ENCODE measurements at places on chromosomes 1 and 21.

DNA sequence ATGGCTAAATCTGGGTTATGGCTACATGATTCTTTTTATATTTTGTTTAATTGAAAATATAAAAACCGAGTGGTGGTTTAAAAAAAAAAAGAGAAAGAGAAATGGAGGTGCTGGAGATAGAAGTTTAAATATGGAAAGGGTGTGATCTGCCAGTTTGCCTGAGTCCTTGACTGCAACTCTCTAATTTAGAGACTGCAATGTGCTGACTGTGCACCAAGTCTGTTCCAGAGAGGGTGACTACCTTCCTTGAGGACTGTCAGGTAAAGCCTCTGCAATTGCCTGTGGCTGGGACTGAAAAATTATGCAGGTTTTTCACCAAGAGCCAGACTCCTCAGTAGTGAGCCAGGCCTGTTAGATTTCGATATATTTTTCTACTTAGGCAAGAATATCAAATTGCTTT, 1326.3 kb downstream of the BRINP3 start:
- no peak overlapping the region for H3K27ac ChIP-seq
- H3K27me3 ChIP-seq: no peaks in the 10 kb centered on the region
- H3K4me1 ChIP-seq: no peaks in the 10 kb centered on the region
- no peaks in the 10 kb centered on the region for H3K36me3 ChIP-seq
- no peak overlapping the region for H3K4me3 ChIP-seq
- DNase-seq: no peak

DNA sequence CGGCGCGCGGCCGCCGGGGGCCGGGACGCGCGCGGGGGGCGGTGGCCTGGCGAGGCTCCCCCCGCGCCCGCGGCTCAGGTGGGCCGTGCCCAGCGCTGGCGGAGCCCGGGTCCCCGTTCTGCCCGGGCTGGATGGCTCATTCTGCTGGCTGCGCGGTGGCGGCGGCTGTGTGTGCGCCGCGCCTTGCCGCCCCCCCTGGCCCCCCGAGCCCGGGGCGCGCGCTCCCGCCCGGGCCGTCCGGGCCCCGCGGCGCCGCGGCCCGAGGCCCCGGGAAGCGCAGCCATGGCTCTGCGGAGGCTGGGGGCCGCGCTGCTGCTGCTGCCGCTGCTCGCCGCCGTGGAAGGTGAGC, at the start of gene EPHB2:
TSS of gene EPHB2 (plus strand) at position 139 of the 349 bp plus-strand sequence. CDS start at position 283, 144 bp downstream.
- peaks cover 29% of the 10 kb centered on the region for H3K4me1 ChIP-seq
- peak; percentile 37 for DNase-seq
- H3K27ac ChIP-seq: no peak within 1 kb of the TSS
- H3K27me3 ChIP-seq: no peaks in the 10 kb centered on the region

DNA sequence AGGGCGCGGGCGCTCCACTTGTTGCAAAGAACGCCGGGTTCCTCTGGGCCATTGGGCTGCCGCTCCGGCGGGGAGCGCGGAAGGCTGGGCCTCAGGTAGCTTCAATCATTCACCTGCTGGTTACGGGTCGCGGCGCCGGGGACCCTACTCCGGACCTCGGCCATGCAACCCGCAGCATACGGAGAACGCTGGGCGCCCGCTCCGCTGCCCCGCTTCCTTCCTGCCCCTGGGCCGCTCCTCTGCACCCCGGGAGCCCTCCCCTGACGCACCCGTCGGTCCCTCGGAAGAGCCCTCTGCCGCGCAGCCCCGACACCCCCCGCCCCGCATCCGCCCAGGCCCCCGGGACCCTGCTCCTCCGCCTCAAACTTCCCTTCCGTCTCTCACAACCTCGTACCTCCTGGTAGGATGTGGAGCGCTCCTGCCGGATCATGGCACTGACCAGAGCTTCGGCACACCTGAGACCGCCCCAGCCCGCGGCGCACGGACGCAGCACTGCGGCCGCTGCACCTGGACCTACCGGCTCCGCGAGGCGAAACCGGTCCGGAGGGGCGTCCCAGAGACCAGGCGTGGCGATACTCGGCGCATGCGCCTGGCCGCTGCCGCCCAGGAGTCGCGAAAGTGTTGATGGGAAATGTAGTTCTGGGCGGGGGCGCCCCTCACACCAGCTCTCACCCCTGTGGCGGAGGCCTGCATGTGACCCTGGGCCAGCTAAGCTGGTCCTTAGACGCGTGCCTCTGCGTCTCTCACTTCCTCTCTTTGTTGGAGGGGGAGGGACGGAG, at the start of gene PACC1:
TSS of gene PACC1 (minus strand) at position 559 of the 779 bp plus-strand sequence. CDS start at position 430, 129 bp downstream.
- DNase-seq: peak; percentile 94
- H3K27ac ChIP-seq: peak within 1 kb of the TSS; percentile 64
- peaks cover 3% of the 10 kb centered on the region for H3K36me3 ChIP-seq
- no peaks in the 10 kb centered on the region for H3K4me1 ChIP-seq
- H3K27me3 ChIP-seq: peaks cover 6% of the 10 kb centered on the region
- peak within 1 kb of the TSS; percentile 91 for H3K4me3 ChIP-seq

- peaks cover 46% of the 10 kb centered on the region for H3K36me3 ChIP-seq
- H3K4me3 ChIP-seq: no peak overlapping the region
- DNase-seq: peak; percentile 81
- no peaks in the 10 kb centered on the region for H3K4me1 ChIP-seq
- H3K27me3 ChIP-seq: no peaks in the 10 kb centered on the region
Measured at GRCh38 chr21:42561762-42562650, 48.4 kb downstream of the SLC37A1 start.

DNA sequence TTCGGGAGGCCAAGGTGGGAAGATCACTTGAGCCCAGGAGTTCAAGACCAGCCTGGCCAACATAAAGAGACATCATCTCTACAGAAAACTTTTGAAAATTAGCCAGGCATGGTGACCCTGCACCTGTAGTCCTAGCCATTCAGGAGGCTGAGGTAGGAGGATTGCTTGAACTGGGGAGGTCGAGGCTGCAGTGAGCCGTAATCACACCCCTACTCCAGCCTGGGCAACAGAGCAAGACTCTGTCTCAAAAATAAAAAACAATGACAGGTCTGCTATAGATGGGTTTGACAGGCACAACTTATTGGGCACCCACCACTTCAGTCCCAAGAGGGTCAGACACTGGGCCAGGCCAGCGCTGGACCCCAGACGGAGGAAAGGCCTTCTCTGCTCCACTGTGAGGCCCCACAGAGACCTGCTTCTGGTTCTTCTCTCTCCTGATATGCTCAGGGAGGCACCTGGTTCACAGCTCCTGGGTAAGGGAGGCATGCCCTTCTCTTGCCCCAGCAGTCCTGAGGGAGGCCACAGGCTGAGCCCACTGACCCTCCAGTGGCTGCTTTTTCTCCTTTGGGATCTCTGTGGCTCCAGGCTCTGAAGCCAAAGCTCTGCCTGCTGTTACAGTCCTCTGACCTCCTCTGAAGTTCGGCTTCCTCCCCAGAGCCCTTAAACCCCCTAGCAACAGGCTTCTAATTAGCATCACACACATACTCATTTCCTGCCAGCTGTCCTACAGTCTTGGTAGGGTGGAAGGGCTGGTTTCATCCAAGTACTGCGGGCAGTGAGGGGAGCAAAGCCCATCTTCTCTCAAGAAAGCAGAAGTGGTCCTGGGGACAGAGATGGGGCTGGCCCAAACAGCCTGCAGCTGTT, 14.4 kb downstream of the S100A16 start:
- H3K27me3 ChIP-seq: no peaks in the 10 kb centered on the region
- no peaks in the 10 kb centered on the region for H3K4me1 ChIP-seq
- H3K4me3 ChIP-seq: no peak overlapping the region
- peak; percentile 29 for DNase-seq

Data from small intestine (tissue), 16 donors.